Stimulated activated naive CD4-positive, alpha-beta T cell treated with Interleukin-2 at 50 U/mL for 16 hours (primary cell): ENCODE measurements at places on chromosomes 1 and 21.

- DNase-seq: no peak
Observed at GRCh38 chr1:246703581-246703980, 20.6 kb upstream of the SCCPDH start.

GRCh38 chr1:9233241-9233941 is 1.2 kb upstream of the H6PD start:
- no peak for DNase-seq

GRCh38 chr1:5685446-5686040 is 306.7 kb downstream of the NPHP4 start:
- no peak for DNase-seq

DNA sequence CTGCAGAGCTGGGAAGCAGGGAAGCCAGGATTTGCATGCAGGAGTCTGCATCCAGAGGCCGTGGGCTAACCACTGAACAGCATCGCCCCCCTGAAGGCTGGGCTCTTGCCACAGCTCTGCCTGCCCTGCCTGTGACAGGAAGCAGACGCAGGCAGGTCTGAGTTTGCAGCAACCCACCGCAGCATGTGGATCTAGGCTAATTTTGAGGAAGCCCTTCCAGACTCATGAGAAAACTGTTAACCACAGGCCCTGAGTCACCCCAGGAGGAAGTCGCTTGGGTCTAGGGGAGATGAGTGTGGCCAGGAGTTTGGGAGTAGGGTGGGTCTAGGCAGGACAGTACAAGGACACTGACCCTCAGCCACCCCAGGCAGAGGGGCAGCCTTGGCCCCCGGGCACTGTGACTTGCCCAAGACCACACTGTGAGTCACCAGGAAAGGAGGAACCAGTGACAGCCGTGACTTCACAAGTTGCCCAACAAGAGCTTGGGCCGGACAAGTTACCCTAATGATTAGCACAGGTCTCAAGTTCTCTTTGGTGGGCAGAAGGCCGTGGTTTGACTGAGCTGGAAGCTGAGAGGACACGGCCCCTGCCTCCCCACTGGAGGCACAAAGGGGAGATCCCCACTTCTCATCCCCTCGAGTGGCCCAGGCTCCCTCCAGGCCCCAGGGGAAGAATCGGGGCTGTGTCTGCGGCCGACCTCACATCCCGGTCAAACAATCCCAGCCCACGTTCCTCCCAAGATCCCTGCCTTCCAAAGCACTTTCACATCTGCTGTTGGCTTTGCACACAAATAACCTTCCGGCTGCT is 826 bp downstream of the LAPTM5 start:
- peak; percentile 62 for DNase-seq

- DNase-seq: no peak
Observed at GRCh38 chr1:168980656-168981055, 125.8 kb upstream of the ATP1B1 start.

DNA sequence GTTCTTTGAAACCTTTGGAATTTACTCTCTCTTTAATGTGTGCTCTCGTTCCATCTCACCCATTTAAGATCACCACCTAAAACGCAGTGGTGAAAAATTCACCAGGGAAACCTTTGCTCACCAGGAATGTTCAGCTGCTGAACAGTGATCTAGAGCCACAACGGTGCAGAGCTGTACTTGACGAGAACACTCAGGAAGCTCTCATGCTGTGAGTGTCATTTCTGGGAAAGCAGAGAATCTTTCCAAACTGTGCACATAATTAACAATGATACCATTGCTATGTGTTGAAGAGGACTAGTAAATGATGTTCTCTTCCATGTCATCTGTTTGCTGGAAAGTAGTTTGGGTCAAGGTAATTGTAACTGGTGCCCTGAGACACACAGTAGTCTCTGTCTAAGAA is 117.1 kb downstream of the ZZZ3 start:
- DNase-seq: no peak

- no peak for DNase-seq
Observed at GRCh38 chr1:21573971-21574465, 64.8 kb downstream of the ALPL start.

- no peak for DNase-seq
Observed at GRCh38 chr21:28828981-28829380, 163.7 kb downstream of the LTN1 start.

DNA sequence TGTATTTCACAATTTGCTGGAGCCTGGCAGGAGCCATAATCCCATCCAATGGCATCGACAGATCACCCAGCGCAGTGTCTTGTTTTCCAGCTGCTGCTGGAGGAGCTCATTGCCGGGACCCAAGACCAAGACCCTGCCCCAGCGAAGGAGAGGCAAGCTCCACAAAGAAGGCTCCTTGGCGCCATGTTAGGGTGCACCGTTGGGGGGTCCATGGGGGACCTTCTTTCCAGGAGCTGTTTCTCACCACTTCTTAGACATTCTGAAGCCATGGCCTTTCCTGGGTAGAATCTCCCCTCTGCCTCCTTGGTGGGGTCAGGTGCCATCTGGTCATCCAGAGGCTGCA is 31.1 kb downstream of the AJAP1 start:
- DNase-seq: no peak

DNA sequence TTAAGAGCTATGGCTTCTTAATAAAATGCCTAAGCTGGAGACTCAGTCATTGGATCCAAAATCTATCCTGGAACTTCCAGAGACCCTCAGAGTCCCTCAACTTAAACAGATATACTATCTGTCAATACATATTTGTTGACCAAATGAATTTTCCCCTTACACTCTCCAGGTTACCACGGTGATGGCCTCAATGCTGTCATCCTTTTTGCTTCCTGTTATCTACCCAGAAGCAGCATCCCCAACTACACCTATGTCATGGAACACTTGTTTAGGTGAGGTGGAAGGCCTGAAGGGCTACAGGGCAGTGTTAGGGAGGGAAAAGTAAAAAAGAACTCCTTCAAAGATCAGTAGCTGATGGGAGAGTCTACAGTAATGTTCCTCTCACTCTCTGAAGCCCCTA is 4.4 kb upstream of the C1orf56 start:
- DNase-seq: no peak

- DNase-seq: no peak
Observed at GRCh38 chr1:6245869-6246496, 2.0 kb downstream of the HES3 start.

DNA sequence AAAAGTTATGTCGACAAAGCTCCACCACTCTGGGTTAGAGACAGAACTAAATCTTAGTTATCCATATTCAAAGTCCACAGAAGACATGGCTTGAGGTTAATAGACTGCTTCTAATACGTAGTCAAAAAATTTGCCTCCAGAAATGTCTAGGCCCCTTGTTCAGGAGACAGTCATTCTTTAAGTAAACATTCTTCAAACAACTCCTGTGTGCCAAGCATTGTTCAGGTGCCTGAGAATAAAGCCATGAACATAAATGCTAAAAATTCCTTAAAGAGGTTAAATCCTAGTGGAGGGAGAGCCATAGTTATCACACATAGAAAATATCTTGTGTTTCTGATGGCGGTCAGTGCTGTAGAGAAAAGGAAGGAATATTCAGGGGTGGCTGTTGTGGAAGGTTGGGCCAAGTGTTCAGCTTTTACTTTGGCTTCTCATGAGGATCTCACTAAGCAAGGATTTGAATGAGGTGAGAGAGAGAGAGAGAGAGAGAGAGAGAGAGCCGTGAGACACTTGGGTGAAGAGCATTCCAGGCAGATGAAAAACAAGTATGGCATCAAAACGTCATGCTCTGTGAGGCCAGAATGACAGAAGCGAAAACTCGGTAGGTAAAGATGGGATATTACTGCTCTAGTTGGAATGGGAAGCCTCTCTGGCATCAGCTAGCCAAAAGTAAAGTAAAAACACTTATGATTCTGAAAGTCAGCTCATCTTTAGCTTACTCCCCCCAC is 187.1 kb downstream of the GREM2 start:
- no peak for DNase-seq

GRCh38 chr1:246608616-246609376 is 42.5 kb downstream of the CNST start:
- no peak for DNase-seq

DNA sequence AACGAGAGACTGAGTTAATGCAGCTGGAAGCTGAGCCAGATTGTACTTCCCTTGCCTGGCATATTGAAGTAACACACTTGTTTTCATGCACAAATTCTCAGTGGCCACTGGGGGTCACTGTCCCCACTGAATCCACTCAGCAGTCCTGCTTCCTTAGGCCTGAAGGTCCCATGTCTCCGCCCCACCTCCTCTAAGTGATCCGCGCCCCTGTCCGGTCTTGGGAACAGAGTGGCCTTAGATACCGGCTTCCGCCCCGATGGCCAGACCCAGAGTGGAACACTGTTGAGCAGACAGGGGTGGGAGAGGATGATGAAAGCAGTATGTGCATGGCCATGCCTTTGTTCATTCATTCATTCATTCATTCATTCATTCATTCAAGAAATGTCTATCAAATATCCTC is 34.8 kb downstream of the CHAF1B start:
- DNase-seq: no peak

- DNase-seq: no peak
Observed at GRCh38 chr21:42764883-42765282, 111.5 kb downstream of the PDE9A start.

DNA sequence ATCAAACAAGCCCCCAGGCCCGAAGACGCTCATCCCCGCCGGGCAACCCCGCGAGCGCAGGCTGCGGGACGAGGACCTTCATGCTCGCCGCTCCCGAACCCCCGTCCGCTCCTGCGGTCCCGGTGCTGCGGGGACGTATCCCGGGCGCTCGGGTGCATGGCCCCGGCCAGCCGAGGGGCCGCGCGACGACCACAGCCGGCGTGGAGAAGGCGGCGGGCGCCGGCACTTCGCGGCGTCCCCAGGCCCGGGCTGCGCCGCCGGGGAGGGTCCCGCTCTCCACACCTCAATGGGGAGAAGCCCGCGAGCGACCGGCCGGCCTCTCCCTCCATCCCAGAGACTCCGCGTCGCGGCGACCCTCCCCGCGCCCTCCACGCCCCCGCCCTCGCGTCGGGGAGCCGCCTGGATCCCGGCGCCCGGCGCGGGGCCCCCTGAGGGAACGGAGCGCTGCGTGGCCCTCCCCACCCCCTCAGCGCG is 401 bp downstream of the ERRFI1 start:
- no peak for DNase-seq

DNA sequence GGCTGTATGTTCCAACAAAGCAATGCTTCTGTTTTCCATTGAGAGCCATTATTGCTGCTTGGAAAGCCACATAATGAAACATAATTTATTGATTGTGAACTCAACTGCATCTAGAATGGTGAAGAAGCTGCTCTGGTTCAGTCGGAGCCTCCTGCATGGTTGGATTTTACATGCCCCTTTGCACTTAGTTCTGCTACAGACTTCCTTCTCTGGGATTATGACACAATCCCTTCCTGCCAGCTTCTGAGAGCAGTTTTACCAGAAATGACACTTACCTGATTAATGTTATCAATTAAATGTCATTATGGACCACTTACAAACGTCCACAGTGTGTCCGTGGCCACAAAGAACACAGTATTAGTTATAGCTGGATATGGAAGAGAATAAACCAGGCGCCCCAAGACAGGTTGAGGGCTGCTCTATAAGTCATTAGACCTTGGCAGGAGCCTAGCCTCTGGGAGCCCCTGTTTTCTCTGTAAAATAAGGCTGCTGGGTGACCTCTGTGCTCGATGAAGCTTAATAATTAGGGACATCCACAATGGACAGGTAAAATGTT is 7.0 kb upstream of the CD58 start:
- DNase-seq: no peak

DNA sequence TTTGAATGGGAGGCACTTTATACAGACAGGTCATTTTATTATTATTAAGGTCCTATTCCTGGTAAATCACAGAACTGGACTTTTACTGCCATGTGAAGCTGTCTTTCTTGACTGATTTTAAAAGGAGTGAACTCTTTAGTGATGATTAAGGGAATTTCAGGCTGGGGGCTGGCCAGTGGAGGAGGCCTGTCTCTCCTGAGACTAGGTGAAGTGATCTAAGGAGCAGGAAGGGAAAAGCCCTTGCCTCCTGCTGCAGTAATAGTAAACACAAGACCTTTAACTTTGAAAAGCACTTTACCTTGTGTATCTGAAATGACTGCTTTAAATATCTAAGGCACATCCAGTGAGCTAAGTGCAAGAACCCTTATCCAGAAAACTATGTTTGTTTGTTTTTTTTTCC is 118.0 kb upstream of the SPAG17 start:
- no peak for DNase-seq

DNA sequence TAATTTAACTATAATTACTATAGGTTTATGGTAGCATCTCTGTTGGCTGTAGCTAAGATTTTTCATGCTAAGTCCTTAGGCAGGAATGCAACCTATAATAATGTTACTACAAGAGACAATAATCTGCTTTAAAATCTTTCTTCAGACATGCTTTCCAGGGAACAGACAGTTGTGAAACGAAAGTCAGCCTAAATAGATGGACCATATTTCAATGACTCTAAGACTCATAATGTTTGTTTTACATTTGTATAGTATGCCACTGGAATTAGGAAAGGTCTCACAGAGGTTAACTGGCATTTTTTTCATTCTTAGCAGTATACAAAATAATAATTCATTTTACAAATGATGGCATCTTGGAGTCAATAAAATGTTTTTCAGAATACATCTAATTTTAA is 8.1 kb downstream of the RERE start:
- no peak for DNase-seq

- DNase-seq: no peak
Observed at GRCh38 chr1:32867671-32868070, 3.0 kb downstream of the FNDC5 start.
